ENCODE measurements at places on chromosomes 11 and 22.

GRCh38 chr11:73902303-73902702, 25.5 kb downstream of the PAAF1 start:
- DNase-seq: no peak

GRCh38 chr11:75811485-75811884, 3.5 kb upstream of the UVRAG start:
- DNase-seq: no peak

DNA sequence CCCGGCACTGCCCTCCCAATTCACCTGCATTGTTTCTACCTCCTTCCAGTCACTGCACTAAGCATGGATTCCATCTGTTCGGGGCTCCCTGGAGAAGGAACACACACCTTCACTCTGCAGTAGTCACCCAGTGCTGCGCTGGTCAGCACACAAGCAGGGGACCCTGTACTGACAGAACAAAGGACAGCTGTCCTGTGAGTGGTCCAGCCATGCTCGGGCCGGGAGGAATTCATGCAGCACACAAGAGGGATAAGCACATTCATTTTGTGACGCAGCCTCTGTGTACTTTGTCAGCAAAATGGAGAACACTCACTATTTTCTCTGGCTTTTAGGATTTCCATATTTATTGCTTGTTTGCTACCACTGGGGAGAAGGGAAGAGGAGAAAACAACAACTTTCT, 167.3 kb downstream of the NTM start:
- no peak for DNase-seq

DNA sequence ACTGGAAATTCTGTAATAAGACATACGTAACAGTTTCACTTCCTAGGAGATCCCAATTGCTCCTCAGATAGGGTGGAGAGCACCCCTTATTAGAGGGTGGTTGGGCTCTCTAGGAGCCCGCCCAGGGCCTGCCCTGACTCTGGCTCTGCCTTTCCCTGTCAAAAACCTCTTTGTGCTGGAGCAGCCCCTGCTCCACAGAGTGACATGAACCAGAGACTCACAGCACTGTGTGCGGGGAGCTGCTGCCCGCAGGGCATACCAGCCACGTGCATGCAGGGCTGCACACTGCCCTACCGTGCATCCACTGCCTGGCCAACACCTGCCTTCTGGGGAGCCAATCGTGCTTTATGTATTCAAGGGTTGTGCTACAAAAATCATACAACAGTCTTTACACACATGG, 24.3 kb downstream of the KCNQ1OT1 start:
- no peak for DNase-seq

DNA sequence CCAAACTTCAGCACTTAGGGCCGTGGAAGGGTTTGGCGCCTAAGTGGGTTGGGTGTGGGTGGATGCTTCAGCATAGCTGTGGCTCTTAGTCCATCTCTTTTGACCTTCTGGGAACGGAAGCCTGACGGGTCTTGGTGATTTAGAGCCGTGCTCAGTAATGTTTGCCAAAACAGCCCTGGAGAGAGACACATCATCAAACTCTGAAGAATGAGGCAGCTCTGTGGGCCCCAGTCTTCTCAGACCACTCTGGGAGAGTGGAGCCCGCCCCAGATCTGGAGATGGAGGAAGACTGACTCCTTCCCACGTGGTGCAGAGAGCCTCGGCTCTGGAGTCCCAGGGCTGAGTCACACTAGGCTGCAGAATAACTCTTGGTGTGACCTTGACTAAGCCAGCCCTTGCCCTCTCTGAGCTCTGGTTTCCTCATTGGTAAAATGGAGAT, 168.9 kb downstream of the C11orf91 start:
- DNase-seq: no peak

- peak; percentile 30 for DNase-seq
Measured at GRCh38 chr11:8018484-8019313, 31.6 kb downstream of the EIF3F start.

- DNase-seq: no peak
Measured at GRCh38 chr11:65063532-65063931, 5.2 kb upstream of the NAALADL1 start.

GRCh38 chr11:92865352-92865751, 104.1 kb upstream of the MTNR1B start:
- no peak for DNase-seq

- no peak for DNase-seq
Measured at GRCh38 chr22:40210818-40211217, 33.1 kb downstream of the TNRC6B start.

- no peak for DNase-seq
Measured at GRCh38 chr22:40676644-40677043, 2.6 kb upstream of the MCHR1 start.

DNA sequence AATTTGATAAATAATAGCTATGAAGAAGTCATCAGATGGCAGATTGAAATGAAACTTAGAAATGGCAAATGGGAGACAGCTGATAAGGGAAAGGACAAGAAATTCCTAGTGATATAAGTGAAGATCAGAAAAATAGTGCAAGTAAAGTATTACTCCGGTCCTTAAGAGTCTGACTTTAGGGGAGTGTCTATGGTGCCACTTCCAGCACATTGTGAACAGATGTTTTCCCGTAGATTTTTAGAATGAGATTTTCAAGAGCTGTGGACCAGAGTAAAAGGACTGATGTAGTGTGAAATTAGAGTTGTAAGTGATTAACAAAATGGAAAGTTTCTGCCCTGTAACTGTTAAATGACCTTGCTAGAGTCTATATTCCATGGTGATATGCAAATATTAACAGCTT, 974.8 kb upstream of the TENM4 start:
- DNase-seq: no peak

- no peak for DNase-seq
Measured at GRCh38 chr11:70402685-70403084, 4.4 kb downstream of the CTTN start.

GRCh38 chr22:26660356-26660755, 3.0 kb downstream of the MIAT start:
- DNase-seq: no peak

DNA sequence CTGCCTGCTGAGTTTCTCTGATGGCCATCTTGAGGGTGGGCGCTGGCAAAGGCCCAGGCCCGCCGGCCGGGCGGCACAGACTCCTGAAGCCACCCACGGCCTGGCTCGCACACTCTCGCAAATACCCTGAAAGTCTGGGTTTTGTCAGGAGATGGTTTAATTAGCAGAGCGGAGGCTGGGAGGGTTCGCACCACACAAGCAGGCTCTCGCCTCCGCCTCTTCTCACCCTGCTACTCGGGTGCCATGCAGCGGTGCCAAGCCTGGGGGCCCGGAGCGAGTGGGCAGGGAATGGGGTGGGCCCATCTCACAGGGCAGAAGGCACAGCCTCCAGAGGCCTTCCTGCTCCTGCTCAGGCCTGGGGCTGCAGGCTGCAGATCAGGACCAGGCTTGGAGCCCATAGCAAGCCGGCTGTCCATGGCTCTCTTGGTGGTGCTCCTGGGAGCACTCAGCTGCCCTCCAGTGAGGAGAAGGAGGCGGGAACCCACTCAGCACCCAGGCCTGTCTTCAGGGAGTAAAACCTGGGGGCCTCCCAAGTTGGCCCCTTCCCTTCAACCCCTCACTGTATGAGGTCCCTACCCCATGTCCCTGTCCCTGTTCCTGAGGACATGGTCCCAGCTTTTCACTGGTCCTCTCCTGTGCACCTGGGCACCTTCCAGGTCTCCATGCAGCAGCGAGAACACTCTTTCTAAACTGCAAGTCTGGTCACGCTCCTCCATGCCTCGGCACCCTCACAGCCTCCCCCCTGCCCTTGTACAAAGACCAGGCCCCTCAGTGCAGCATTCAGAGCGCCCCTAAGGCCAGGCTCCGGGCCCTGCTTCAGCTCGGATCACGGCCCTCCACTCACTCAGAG, 62.0 kb downstream of the FLRT1 start:
- no peak for DNase-seq

- DNase-seq: no peak
Measured at GRCh38 chr22:20039683-20040325, 18.9 kb downstream of the TANGO2 start.

DNA sequence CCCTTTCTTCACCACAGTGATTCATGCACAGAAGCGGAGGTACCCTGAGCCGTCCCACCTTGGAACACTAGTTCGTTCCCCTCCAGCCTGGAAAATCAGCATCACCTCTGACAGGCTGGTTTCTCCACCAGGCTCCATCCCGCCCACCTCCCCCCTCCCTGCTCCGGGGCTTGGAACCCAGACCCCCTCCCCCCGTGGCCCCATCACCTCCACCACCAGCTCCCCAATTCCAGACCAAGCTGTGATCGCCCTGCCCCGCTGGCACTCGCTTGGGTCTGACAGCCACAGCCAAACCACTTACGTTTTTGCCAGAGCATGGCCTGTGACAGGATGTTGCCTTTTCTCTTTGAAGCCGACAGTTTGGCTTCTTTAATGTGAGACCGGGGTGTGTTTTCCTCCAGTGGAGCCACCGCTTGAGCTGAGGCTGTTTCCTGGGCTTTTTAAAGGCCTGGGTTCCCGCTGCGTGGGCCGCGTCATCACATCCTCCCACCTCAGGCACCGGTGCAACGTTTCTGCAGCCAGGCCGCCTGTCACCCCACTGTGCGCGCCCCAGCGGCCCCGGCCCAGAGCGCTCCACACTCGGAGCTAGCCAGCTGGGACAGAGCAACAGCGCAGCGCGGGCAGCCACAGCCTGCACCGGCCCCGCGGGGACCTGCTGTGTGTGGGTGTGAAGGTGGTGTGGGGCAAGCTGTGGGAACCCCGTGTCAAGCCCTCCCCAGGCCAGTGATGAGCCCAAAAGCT, at the start of gene POU2AF1:
TSS of gene POU2AF1 (minus strand) at position 415 of the 741 bp plus-strand sequence. CDS start at position 317, 98 bp downstream.
- DNase-seq: peak; percentile 49

GRCh38 chr22:38051900-38052862, 5.0 kb upstream of the PICK1 start:
- peak; percentile 55 for DNase-seq

GRCh38 chr22:35651085-35651484, 2.8 kb downstream of the APOL6 start:
- DNase-seq: no peak

DNA sequence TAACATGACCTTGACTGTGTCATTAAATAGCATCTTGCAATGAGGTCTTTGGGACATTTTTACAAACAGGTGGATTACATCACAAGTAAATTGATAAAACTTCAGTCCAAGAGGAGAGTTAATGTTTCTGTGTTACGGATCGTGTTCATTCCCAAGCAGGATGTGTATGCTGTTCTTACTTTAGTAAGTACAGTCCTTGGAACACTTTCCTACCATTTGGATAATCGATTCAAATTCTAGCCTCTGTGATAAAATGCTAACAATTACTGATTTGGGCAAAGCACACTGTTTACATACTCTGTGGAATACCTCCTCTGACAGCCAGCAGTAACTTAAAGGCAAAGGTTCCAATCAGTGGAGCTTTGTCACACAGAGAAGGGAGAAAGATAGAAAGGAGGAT, 351.7 kb downstream of the FAT3 start:
- no peak for DNase-seq

DNA sequence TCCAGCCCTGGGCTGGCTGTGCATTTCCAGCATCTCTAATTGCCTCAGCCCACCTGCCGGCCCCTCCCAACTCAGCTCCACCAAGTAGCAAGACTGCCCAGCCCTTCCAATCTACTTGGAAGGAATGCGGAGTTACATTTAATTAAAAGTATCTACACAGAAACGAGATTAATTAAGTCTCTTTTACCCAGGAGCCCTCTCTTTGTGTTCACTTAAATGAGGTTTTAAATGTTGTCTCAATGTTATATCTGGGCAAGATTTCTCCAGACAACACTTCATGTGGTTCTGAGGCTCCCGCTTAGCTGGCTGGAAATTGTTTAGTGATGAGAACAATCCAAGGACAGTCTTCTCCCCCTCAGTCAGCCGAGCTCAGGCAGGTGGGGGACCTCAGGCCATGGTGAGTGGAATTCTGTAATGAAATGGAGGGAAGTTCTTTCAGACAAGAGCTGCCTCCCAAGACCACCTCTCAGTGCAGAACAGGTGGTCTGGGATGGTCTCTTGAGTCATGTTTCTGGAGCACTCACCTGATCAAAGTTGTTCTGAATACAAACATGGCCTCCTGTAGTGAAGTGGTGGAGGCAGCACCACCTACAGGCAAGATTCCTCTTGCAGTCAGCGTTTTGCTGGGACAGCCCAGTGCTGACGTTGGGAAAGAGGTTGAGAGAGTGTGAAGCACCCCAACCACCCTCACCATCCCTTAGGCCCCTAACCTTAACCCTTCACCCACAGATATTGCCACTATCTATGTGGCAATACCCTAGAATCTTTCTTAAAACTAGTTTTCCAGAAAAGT, 371.6 kb downstream of the CADM1 start:
- no peak for DNase-seq

DNA sequence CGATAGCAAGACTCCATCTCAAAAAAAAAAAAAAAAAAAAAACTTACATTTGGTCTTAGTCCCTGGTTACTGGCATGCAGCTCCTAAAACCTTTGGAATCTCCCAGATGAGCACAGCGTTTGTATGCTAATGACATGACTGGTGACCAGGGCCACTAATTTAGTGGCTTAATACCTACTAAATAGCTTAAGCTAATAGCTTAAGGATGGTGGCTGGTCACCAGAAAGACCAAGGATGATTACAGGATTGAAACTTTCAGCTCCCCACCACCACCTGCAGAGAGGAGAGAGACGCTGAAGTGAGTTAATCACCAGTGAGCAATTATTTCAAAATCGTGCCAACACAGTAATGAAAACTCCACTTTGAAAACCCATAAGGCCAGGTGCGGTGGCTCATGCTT, 37.1 kb downstream of the DENND5A start:
- no peak for DNase-seq

DNA sequence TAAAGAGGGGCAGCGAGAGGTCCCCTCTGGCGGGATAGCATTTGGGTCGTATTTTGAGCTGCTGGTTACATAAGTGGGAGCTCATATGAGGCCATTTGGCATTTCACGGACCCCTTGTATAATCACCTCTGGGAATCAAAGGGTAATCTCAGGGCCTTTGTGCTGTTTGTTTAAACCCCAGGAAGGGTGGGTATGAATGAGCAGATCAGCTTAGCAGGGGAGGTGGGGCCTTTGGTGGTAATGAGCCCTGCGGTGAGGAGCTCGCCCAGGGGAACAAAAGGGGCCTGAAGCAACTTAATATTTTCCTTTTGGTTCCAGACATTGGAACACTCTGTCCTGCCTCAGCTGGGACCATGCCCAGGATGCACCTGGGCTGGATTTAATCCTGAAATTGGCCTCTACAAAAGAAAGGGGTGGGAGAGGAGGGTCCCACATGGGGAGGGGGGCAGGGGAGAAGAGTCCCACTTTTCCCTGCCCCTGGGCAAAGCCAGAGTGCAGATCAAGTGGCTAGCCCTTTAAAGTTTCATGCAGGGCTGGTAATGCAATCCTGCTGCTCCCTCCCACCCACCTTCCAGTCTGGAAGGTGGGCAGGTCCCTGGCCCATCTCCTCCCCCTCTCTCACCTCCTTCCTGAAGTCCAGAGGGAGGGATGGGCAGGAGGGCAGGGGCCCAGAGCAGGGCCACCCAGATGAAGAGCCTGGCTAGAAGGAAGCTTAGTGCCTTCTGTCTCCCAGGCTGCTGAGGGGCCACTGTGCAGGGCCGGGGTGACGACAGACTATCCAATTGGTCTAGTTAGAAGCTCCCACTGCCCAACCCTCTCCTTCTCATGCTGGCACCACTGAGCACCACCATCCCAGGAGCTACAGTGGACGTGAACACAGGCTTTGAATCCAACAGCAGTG, 10.5 kb downstream of the TSKU start:
- no peak for DNase-seq

All from stimulated activated CD8-positive, alpha-beta memory T cell treated with anti-CD3 and anti-CD28 coated beads, Interleukin-4, amount 100 ng/mL, for 4 hours (primary cell).